ENCODE measurements at places on chromosomes 3 and 15.

GRCh38 chr3:24047513-24047912 is 102.4 kb downstream of the NR1D2 start:
- DNase-seq, result no peak

DNA sequence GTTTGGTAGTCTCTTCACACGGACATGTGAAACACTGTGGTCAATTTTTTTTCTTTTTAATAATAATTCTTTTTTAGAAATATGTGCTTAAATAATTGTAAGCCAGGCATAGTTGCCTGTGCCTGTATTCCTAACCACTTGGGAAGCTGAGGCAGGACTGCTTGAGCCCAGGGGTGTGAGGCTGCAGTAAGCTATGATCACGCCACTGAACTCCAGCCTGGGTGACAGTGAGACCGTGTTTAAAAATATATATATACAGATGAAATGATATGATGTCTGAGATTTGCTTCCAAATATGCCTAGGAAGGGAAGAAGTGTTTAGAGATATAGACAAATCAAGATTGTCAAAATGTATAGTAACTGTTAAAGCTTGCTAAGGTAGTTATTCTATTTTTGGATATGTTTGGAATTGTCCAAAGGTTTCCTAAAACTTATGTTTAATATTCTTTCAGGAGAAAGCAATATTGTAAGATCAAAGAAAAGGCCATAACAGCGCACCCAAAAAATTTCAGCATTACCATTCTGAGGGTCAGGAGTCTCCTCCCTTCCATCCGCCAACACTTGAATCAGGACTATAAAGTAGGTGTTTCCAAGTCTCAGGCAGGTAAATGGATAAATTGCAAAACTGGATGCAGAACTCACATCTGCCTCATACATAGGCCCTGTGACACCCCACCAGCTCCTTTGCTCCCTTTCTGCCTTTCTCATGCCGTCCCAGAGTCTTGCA is 532 bp upstream of the SELENOT start:
- no peak for DNase-seq

DNA sequence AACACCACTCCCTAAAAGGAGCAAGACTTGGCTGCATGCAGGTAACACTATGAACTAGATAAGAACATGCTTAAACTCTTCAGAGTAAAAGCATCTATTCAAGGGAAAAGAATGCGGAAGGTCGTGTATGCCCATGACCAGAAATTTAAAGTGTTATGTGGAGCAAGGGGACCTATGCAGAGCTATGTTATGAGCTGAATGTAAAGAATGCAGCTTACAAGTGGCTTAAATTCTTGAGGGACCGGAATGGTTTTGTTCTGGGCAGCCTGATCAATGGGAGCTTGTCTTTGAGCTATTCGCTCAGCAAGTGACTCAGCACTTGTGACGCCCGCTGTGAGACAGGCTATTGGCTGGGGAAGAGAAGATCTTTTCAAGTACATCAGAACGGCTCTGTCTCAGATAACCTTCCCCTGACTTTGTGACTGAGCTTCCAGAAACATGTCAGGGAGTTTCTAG is 367.5 kb upstream of the THBS1 start:
- DNase-seq, result no peak

- no peak for DNase-seq
Measured at GRCh38 chr3:52218937-52219650, 6.4 kb downstream of the TLR9 start.

GRCh38 chr3:153980252-153980590 is 141.0 kb upstream of the ARHGEF26 start:
- DNase-seq, result no peak

- DNase-seq, result no peak
Measured at GRCh38 chr3:195253923-195254432, 17.0 kb downstream of the XXYLT1 start.

DNA sequence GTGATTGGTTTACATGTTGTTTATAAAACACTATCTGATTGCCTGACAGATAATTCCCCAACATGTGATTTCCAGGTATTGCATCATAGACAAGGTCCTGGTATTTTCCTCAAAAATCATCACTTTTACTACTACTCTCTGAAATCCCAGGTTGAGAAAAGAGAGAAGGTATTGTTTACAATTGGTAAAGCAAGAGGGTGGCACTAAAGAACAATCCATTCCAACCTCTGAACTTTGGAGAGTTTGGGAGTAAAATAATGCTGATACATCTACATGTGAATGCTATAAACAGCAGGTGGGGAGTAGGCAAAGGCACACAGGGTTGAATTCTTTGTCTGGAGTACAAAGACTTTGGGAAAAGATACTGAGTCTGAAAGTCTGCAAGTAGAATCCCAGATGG is 134.2 kb downstream of the WDR72 start:
- DNase-seq, result no peak

- no peak for DNase-seq
Measured at GRCh38 chr3:184361532-184361931, at the start of the genes CLCN2 and POLR2H. TSS of gene CLCN2 (minus strand) at chr3:184361605. CDS start at chr3:184361479, 126 bp downstream. TSS of gene POLR2H (plus strand) at chr3:184361710. CDS start at chr3:184363493, 1,783 bp downstream.

- no peak for DNase-seq
Measured at GRCh38 chr3:184993394-184993793, 159.5 kb downstream of the C3orf70 start.

GRCh38 chr3:197446700-197447056 is 109.1 kb downstream of the BDH1 start:
- no peak for DNase-seq

- DNase-seq, result peak; percentile 29
Measured at GRCh38 chr3:128316481-128316891, 150.2 kb downstream of the DNAJB8 start.

GRCh38 chr3:52892625-52893311 is 4.6 kb downstream of the STIMATE start:
- no peak for DNase-seq

GRCh38 chr15:96273317-96274086 is 57.0 kb upstream of the NR2F2 start:
- no peak for DNase-seq

DNA sequence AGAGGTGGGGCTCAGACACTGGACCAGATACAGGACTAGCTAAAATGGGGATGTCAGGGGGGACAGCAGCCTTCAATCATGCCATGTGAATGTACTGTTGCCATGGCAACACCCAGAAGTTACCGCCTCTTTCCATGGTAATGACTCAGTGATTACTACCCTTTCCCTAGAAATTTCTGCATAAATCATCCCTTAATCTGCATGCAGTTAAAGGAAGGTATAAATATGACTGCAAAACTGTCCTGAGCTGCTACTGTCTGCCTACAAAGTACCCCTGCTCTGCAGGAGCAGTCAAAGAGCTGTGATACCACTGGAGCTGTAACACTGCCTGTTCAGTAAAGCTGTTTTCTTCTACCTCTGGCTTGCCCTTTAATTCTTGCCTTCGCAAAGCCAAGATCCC is 168.2 kb downstream of the PEAK1 start:
- DNase-seq, result no peak
